ENCODE measurements at places on chromosomes 7 and 10.

DNA sequence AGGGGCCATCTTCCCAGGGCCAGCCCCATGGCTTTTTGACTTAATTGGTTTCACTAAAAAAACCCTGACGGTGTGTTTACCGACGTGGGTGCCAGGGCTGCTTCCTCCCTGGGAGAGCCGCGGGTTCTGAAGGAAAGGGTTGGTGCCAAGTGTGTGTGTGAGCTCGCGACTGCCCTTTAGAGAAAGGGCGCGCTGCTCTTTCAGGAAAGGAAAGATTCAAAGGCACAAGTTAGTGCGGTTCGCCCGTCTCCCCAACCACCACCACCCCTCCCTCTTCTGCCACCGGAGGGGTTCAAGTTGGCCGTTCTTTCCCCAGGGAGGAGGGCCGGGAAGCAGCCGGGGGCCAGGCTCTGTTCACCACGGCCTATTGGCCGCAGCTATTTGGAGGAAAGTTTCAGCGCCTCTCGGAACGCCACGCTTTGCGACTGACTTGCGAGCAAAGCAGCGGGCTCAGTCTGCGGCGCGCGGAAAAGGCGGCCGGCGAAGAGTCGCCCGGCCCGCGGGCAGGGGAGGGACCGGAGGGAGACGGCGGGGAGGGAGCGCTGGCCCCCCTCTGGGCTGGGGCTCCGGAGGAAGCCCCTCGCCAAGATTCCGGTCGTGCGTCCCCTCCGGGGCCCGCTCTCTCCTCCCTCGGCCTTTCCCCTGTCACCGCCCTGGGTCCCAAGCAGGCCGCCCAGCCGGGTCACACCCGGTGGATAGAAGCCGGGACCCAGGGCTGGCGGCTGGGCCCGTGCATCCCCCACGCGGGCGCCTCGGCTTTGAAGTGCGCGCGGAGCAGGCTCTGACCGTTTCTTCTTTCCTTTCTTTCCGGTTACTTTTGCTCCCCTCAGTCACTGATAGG, 165.9 kb upstream of the PPP1R3A start:
- H3K27ac ChIP-seq = peak overlapping the region; percentile 2
- no peaks in the 10 kb centered on the region for H3K36me3 ChIP-seq

DNA sequence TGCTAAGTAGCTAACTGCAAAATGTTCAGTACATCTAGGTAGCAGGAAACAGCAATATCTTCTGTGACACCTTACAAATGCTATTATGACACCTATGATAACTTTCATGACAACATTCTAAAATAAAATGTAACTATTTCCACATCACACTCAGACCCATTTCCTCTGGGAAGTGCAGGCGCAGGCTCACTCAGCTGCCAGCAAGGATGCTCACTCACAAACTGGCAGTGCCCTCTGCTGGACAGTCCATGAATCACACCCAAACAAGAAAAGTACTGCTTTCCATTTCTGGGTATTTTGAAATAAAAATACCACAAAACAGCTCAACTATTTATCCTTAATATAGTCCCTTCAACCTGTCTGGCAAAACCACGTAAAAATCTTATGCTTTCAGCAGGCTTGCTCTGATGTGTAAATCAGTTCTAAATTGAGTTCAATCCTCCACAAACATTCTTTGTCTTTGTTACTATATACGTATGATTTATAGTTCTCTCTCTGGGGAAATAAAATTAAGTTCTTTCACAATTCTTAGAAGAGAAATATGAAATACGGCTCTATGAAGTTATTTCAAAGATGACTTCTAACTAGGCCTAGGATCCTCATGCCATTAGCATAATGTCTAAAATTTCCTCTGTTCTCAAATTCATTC, 176.6 kb downstream of the PARD3 start:
- peak; percentile 76 for DNase-seq
- no peak overlapping the region for H3K4me3 ChIP-seq
- H3K27me3 ChIP-seq = no peaks in the 10 kb centered on the region
- H3K27ac ChIP-seq = no peak overlapping the region

- peak; percentile 24 for DNase-seq
- no peaks in the 10 kb centered on the region for H3K36me3 ChIP-seq
- no peak overlapping the region for H3K4me3 ChIP-seq
- no peaks in the 10 kb centered on the region for H3K27me3 ChIP-seq
- H3K4me1 ChIP-seq = no peaks in the 10 kb centered on the region
These were observed 36.6 kb downstream of the ATRNL1 start for GRCh38 chr10:115129752-115130151.

DNA sequence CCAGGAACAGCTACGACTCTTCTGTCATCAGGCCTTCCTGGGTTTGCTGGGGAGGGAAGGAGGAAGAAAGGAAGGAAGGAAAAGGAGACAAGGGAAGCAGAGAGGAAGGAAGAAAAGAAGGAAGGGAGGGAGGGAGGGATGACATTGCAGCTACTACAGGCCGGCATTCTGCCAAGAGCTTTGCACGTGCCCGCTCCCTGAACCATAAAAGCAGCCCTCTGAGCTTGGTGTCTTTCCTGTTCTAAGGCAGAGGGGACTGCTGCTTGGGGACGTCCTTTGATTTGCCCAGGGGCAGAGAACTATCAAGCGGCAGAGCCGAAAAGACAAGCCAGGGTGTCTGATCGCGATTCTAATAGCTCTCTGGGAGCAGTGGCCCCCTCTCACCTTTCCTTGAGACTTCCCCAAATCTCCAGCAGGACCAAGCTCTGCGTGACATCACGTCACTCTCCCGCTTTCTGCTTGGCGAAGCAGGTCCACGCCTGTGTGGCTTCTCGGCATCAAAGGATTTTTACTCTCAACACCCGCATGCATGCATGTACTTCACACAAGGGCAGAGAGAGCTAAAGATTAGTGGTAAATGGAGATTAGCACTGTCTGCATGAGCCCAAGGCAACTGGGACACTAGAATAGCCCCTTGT, 167.8 kb upstream of the AUTS2 start:
- H3K4me1 ChIP-seq = peaks cover 10% of the 10 kb centered on the region
- peaks cover 2% of the 10 kb centered on the region for H3K27me3 ChIP-seq
- DNase-seq = no peak
- no peak overlapping the region for H3K27ac ChIP-seq

DNA sequence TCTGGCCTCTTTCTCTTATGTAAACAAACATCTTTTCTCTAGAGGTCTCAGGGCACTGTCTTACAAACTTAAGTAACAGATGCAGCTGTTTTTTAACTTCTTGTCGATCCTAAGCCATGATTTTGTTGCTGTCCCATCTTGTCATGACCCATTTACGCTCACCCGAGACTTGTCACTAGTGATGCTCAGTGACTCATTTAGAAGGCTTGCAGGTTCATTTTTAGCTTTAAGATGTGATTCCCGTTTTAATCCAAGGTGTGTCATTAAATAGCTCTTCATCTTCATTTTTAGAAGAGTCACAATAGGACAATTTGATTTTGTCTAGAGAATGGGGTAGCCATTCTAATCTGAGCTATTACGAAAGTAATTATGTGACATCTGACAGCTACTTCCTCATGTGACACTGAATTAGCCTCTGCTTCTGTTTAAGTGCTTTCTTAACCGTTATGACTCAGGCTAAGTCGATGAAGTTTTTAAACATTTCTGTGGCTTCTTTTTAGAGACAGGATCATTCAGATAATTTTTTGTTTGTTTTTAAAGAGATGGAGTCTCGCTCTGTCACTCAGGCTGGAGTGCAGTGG, 42.7 kb downstream of the SPDYE5 start:
- no peak for DNase-seq
- no peaks in the 10 kb centered on the region for H3K27me3 ChIP-seq
- H3K4me1 ChIP-seq = peaks cover 6% of the 10 kb centered on the region
- no peak overlapping the region for H3K27ac ChIP-seq
- peaks cover 62% of the 10 kb centered on the region for H3K36me3 ChIP-seq

- H3K4me3 ChIP-seq = no peak overlapping the region
- no peak overlapping the region for H3K27ac ChIP-seq
- H3K36me3 ChIP-seq = peaks cover 28% of the 10 kb centered on the region
- no peaks in the 10 kb centered on the region for H3K27me3 ChIP-seq
- DNase-seq = no peak
- H3K4me1 ChIP-seq = no peaks in the 10 kb centered on the region
These were observed 18.0 kb downstream of the RBAK start for GRCh38 chr7:5063698-5064097.

- no peak for DNase-seq
- H3K27me3 ChIP-seq = no peaks in the 10 kb centered on the region
- H3K27ac ChIP-seq = no peak overlapping the region
- no peaks in the 10 kb centered on the region for H3K4me1 ChIP-seq
These were observed 22.7 kb downstream of the BET1 start for GRCh38 chr7:93981480-93981874.

DNA sequence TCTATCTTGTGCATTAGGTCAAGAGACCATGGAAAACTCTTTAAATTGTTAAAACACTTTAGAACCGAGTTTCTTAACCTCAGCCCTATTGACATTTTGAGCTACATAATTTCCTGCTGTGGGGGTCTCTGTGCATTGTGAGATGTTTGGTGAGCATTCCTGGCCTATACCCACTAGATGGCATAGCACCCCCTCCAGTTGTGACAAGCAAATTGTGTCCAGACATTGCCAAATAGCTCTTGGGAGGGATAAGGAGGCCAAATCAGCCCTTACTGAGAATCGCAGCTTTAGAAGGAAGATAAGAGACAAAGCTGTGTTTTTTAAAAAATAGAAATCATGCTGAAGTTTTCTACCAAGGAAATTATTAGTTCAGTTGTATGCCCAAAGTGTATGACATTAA, 1158.5 kb upstream of the C7orf33 start:
- H3K4me1 ChIP-seq = no peaks in the 10 kb centered on the region
- no peak overlapping the region for H3K27ac ChIP-seq
- no peak overlapping the region for H3K4me3 ChIP-seq
- DNase-seq = peak; percentile 45
- no peaks in the 10 kb centered on the region for H3K27me3 ChIP-seq

DNA sequence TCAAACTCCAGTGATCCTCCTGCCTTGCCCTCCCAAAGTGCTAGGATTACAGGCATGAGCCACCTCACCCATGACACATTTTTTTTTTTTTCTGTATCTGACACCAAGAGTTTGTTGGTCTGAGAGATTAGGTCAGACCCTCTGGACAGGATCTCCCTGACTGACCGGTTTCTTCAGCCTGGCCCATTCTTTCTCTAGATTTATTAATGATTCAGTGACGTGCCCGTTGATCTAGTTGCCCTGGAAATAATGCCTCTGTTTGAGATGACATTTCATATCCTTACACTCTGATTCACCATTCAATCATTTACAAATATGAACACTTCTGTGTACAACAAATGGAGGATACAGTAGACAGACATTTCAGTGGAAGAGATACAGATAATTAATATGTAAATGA, 1.4 kb upstream of the ZNF212 start:
- no peaks in the 10 kb centered on the region for H3K4me1 ChIP-seq
- H3K27me3 ChIP-seq = no peaks in the 10 kb centered on the region
- no peak for DNase-seq

DNA sequence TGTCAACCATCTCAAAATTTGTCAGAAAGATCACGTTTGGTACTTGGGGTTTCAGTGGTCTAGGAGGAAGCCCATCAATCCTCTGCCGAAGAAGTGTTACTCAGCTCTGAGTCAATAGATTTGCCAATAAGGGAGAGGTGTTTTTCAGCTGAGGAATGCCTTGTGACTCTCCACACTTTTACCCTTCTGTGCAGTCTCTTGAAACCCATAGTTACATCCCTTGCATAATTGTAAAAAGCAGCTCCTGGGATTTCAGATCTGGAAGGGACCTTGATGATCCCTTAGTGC, 47.5 kb downstream of the INSYN2A start:
- H3K4me3 ChIP-seq = no peak overlapping the region
- H3K36me3 ChIP-seq = no peaks in the 10 kb centered on the region
- no peaks in the 10 kb centered on the region for H3K27me3 ChIP-seq
- H3K4me1 ChIP-seq = peaks cover 6% of the 10 kb centered on the region
- DNase-seq = no peak
- H3K27ac ChIP-seq = no peak overlapping the region

- peak overlapping the region; percentile 97 for H3K27ac ChIP-seq
- DNase-seq = peak; percentile 54
- peak overlapping the region; percentile 90 for H3K4me3 ChIP-seq
- no peaks in the 10 kb centered on the region for H3K27me3 ChIP-seq
- peaks cover 1% of the 10 kb centered on the region for H3K36me3 ChIP-seq
These were observed 1.4 kb upstream of the TRIM8 start for GRCh38 chr10:102642736-102643335.

DNA sequence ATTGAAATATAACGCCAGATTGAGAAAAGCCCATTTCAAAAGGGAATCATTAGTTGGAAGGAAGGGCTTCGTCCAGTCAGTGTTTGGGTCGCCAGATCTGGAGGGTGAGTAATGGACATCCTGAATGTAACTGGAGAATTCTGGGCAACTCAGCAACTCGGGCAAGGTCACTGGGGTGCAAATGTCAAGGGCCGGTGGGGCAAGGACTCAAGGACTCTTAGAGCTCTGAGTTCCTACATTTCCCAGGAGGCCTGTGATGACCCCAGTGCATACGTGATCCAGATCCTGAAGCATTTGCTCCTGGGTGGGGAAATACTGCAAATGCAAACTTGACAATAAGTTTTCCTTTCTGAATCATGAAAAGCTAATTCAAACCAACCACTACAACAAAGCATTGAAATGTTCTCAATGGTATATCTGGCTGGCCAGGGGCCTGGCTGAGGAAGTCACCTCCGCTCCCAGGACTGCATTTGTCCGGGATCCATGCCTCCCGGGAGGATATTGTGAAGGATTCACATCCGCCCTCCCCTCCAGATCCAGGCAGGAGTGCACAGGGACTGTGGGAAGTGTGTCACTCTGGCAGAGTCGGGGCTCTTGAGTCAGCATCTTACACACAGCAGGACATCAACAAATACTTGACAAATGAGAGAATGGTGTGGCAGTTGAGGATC, 164.0 kb downstream of the FANK1 start:
- peaks cover 7% of the 10 kb centered on the region for H3K4me1 ChIP-seq
- no peaks in the 10 kb centered on the region for H3K36me3 ChIP-seq
- no peak for DNase-seq
- H3K27ac ChIP-seq = no peak overlapping the region

DNA sequence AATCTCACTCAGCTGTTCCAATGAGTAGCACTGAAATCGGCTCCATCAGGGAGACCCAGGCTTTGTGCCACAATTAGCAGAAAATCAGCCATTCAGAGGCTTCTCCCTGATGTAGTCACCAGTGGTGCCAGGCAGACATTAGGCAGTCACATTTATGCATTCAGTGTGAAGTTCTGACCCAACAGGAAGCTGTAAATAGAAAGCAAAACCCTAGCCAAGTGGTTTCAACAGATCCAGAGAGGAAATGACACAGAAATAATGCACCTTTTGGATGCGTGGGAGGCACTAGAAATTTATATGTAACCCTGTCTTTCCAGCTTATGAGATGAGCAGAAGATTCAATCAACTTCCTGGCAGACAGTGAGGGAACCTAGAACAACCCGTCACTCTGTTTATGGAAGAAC, 186.4 kb downstream of the PDE1C start:
- no peak overlapping the region for H3K27ac ChIP-seq
- no peaks in the 10 kb centered on the region for H3K36me3 ChIP-seq
- no peaks in the 10 kb centered on the region for H3K4me1 ChIP-seq
- DNase-seq = no peak

- peaks cover 10% of the 10 kb centered on the region for H3K4me1 ChIP-seq
- no peaks in the 10 kb centered on the region for H3K27me3 ChIP-seq
- H3K27ac ChIP-seq = peak overlapping the region; percentile 55
- H3K36me3 ChIP-seq = no peaks in the 10 kb centered on the region
- H3K4me3 ChIP-seq = no peak overlapping the region
These were observed 106.4 kb upstream of the CDCA7L start for GRCh38 chr7:22051886-22052673.

Data from neuronal stem cell (in vitro differentiated cells).